ENCODE measurements at places on chromosomes 12 and 14.
A peak's percentile ranks its signal among the peaks of the same experiment; 100 is the strongest.

DNA sequence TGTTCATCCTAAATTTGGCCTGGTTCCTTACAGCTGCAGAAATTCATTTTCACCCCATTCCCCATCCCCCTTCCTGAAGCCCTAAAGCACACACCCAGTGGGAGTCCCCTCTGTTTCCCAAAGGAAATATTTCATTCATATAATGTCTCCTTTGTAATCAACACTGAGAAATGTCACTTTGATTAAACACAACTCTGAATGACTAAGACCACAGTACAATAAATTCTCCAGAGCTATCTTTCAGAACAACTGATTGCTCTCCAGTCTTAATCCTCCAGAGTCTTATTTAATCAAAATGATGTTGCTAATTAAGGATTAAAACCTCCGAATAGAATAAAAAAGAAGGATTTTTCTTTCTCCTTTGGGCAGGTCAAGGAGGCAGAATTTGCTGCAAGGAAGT, 6.4 kb downstream of the SLC15A5 start:
- DNase-seq, result no peak

GRCh38 chr12:119384340-119384739, 49.8 kb downstream of the CCDC60 start:
- no peak for DNase-seq

DNA sequence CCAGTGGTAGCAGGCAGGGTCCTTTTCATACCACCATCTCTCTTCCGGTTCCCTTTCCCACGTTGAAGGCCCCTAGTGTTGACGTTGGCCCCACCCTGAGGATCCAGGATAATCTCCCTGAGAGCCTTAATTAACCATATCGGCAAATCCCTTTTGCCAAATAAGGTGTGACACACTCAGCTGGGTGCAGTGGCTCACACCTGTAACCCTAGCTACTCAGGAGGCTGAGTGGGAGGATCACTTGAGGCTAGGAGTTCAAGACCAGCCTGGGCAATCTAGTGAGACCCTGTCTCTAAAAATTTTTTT, 2.8 kb upstream of the TMEM119 start:
- no peak for DNase-seq

GRCh38 chr14:22884738-22885523, 1.9 kb downstream of the REM2 start:
- no peak for DNase-seq

- no peak for DNase-seq
Measured at GRCh38 chr12:126212824-126213223, 1147.6 kb downstream of the AACS start.

DNA sequence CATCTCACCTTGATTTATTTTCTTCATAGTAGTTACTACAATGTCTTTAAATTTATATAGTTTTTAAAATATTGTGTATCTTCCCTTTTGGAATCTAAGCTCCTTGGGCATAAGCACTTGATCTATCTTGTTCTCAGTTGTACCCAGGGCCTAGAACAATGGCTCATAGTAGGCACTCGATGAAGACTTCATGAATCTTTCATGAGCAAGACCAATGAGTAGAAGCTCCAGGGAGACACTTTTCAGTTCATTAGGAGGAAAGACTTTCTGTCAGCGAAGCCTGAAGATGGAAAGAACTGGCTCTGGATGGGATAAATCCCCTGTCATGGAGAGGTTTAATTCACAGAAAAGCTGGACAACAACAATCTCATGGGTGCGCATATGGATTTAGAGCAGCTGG, 140.2 kb upstream of the CRY1 start:
- no peak for DNase-seq

DNA sequence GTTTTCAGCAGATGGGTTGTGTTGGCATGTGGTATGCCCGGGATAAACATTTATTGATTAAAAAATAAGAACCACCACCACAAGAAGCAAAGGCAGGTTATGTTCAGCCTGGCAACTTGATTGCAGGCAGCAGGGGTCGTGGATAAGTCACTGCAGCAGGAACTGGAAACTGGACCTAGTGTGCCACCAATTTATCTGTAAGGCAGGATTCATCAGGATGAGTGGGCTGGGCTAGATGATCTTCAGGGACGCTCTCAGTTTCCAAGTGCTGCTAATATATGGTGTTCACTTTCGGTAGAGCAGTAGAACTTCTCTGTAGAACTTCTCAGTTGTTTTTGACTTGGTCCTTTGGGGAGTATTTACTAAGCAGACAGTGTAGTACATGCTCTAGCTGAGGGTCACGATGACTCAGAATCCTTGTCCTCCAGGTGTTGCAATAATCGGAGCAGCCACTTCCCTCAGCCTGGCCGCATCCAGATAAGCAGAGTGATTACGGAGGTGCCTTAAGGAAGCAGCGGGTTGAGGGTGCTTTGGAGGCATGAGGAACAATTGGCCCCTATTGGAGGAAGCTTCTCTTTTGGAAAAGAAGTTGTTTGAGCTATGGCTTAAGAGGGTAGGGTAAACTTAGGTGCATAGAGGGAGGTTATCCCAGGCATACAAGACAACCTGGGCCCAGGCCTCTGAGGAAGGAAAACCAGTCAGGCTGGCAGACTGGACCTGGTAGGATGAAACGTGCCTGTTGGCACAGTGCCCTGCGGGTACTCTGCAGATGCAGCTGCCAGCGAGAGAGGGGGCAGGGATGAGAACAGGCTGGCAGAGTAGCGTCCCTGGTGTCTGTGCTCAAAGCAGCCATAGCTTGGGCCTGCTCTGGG, 104.0 kb downstream of the GPR135 start:
- DNase-seq, result peak; percentile 67

GRCh38 chr12:103715494-103715893, 125.5 kb downstream of the NT5DC3 start:
- no peak for DNase-seq

GRCh38 chr12:109740694-109741245, 27.1 kb downstream of the FAM222A start:
- DNase-seq, result no peak

DNA sequence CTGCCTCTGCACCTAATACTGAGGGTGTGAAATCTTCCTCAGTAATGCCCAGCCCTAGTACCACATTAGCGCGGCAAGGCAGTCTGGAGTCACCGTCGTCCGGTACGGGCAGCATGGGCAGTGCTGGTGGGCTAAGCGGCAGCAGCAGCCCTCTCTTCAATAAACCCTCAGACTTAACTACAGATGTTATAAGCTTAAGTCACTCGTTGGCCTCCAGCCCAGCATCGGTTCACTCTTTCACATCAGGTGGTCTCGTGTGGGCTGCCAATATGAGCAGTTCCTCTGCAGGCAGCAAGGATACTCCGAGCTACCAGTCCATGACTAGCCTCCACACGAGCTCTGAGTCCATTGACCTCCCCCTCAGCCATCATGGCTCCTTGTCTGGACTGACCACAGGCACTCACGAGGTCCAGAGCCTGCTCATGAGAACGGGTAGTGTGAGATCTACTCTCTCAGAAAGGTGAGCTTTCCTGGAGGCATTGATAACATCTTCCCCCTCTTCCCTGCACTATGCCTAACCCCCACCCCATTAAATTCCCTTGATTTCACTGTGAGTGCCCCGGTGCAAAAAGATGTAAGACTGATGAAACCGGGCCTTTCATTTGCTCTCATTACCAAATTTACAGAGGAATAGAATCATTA, 291.4 kb downstream of the NAV3 start:
- DNase-seq, result no peak

- DNase-seq, result no peak
Measured at GRCh38 chr14:95475540-95476240, 40.8 kb downstream of the SYNE3 start.

Measured in suppressor macrophage treated with lipopolysaccharide for 1 hour (primary cell).